Fibroblast of skin of left biceps (primary cell): ENCODE measurements at places on chromosomes 4 and X.

- DNase-seq: no peak
These were observed 6.8 kb downstream of the RBM47 start for GRCh38 chr4:40622913-40623312.

DNA sequence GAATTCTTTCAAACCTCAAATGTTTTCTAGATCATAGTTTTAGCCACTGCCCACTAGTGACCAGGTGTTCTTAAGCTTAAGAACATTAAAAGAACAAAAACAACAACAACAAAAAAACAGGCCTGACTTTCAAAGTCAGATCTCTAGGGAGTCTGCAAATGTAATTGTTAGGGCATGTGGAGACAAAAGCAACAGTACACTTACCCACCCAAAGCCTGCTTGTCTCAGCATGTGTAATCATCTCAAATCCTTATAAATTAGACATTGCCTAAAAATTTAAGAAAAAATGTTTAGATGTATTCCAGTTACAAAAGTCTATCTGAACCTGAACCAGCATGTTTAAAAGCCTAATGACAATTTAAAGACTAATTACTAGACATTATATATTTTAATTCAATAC, 79.9 kb downstream of the SLC7A11 start:
- no peak for DNase-seq

DNA sequence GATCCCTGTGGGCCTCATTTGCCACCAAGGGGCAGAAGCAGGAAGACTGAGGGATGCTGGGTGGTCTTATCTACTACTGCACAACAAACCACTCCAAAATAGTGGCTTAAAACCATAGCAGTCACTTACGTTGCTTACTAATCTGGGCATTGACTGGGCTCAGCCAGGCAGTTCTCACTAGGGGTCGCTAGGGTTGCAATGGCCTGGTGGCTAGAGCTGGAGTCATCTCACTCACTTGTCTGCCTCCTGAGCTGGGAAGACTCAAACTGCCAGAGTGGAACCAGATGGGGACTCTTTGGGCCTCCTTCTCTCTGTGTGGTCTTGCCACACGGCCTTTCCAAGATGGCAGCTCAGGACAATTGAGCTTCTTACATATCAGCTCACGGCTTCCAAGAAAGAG, 216.3 kb upstream of the BCOR start:
- no peak for DNase-seq

GRCh38 chrX:23726191-23726590, 16.9 kb downstream of the ACOT9 start:
- DNase-seq: no peak

GRCh38 chr4:47213106-47213505, 181.7 kb downstream of the GABRB1 start:
- no peak for DNase-seq

DNA sequence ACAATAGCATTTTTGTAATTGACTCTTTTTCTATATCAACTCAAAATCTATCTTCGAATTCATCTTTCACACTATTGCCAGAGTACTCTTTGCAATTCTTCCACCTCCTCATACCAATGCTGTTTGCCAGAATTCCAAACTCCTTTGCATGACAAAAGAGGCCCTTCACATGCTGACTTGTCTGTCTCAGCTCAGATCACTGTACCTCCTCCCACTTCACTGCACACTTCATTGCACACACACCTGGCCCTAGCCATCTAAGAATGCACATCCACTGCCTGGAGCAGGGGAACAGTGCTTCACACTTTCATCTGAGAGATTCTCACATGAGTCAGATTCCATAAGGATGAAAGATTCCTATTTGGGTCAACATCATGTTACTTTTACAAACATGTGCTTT, 56.5 kb downstream of the PRDM5 start:
- no peak for DNase-seq

- no peak for DNase-seq
These were observed 465 bp downstream of the BMPR1B start for GRCh38 chr4:94758141-94758699.
